ENCODE measurements at places on chromosomes 7 and 10. TPM values are rescaled to one million over a fixed set of nuclear protein-coding genes. Genes with fewer than 3 reads are reported as not detected.

- no peak for DNase-seq
Observed at GRCh38 chr10:131618587-131619267, 282.1 kb upstream of the PPP2R2D start.

Gene AKR1D1
- total RNA-seq: not detected

GRCh38 chr10:60535427-60535826 is 145.8 kb upstream of the ANK3 start:
- no peak for DNase-seq

- no peak for DNase-seq
Observed at GRCh38 chr10:126066456-126066855, 170.1 kb downstream of the FANK1 start.

DNA sequence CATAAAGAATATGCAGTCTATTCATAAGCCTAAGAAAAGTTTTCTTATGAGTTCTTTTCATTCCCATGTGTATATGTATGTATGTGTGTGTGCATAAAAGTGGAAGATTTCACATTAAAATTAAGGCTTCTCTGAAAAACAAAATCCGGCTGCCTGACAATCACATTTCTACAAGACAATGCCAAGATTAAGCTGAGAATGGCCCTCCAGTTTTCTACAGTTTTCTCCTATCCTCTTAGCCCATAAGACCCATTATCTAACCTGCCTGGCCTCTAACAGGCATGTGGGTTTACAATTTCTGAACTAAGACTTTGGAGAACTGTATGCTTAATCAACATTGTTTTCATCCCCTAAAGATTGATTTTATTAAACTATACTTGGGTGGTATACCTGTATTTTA is 446.0 kb upstream of the SEMA3A start:
- no peak for DNase-seq

All from HFFc6 (cell line).